ENCODE measurements at places on chromosomes 4 and X.

GRCh38 chrX:115490814-115491213 lies 70.2 kb upstream of the PLS3 start:
- DNase-seq = no peak

DNA sequence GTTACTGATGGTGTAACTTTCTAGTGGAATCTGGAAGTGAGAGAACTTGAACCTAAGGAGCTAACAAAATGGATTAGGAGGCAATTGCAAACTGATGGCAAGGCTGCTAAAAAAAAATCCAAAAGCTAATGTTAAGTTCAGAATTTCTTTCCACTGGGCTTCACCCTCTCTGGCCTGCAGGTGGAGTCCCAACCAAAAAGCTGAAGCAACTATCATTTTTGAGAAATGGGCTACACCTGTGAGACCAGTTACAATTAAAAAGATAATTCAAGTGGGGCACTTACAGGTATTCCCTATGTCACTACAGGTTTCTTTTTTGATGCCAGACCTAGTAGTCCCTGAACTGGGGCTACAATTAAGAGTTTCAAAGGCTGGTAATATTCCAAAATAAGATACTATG lies 142.1 kb upstream of the FTHL17 start:
- peak; percentile 13 for DNase-seq

DNA sequence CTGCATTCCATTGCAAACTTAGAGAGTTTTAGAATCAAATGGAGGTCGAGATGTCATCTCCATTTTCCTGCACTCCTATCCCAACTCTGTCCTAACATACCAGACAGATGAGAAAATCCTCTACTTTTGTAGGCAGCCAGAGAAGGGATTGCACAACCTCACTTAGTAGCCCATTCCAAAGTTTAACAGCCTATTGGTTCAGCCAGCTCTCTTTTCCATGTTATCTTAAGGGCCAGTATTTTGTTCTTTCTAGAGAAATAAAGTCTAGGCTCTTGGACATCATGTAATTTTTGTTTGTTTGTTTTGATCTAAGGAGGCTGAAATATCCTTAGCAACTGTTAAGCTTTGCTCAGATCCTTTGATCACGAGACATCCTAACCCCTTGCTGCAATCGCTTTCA lies 173.0 kb downstream of the COX18 start:
- no peak for DNase-seq

- no peak for DNase-seq
These were observed 14.1 kb downstream of the CTBP1 start for GRCh38 chr4:1234811-1235292.

DNA sequence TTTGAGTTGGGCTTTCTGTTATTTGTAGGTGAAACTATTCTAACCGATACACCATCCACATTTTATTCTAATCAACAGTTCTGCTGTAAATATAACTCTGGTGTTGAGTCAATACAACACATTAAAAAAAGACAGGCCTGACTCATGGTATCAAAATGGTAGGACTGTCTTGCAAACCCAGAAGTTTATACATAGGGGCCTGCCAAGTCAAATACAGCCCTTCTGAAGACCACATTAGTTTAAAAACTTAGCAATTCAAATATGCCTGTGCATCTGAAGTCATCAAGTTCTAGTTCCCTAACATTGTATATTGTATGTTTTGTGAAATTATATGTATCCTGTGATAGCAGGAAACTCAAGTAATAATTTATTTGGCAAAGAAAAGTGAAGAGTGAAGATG lies 24.4 kb upstream of the PDE5A start:
- no peak for DNase-seq

- no peak for DNase-seq
These were observed 349.3 kb downstream of the FBXO8 start for GRCh38 chr4:173934201-173934600.

GRCh38 chr4:37054531-37055077 lies 189.9 kb upstream of the NWD2 start:
- no peak for DNase-seq

DNA sequence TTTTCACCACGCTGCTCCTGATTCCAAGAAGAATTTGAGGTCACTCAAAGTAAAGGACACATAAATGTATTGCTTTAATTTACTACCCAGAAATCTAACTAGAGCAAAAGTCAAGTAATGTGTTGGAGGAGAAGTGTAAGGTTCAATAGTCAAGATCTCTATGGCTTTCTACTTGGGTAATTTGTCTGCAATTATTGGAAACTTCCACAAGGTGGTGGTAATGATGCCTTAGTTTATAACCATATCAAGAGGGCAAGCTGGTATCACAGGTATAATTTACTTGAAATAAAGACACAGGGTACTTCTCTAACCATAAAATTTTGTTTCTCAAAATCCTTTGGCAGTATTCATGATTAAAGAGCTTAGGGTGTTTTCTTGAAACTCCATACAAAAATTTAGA lies 10.2 kb upstream of the GRIA3 start:
- peak; percentile 12 for DNase-seq

DNA sequence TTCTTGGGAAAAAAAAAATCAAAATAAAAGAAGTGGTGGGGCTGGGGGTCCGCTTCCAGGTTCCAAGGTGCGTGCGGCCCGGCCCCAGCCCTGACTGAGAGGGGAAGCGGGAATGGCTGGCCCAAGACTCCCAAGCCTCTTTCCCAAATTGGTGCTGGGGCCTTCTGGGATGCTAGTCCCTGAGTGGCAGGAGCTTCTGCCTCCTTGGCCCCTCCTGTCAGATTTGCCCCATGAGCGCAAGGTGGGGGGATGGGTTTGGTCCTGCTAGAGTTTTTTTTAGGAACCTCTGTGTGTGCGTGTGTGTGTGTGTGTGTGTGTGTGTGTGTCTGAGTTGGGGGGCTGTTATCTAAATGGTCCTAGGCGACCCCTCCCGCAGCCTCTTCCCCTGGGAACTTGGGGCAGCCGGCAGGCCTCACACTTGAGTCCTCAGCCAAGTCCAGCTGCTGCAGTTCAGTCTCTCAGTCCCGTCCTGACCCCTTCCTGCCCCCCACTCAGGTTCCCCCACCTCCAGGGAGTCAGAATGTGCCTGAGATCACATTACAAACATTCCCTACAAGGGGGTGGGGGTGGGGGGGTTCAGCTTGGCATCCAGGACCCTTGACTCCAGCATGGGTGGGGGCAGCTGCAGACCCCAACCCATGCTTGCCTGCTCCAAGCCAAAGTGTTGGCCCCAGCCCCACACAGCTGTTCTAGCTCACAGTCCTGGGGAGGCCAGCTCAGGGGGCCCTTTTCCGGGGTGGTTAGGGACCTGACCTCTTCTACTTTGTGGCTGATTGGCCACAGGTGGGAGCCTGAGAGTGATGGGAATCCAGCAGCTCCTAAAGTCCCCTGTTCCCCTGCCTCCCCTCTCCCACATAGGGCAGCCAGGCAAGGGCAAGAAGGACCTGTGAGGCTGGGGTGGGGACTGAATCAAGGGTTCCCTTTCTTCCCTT lies 4.0 kb downstream of the EFNB1 start:
- DNase-seq = no peak

DNA sequence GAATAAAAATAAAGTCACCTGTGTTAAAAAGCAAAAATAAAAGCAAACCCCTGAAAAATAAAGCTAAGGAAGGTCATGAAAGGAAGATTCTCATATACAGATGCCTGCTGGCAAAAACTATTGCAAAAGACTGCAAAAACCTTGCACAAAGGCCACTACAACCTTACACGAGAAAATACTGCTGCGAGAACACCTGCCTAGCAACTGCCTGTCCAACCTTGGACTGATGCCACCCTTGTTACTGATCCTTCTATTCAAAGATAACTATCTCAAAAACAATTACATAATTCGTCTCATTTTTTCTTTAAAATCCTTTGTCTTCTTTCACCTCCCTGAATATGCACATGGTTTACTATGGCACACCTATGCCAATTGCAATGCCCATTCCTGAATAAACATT lies 49.6 kb downstream of the SLC2A9 start:
- DNase-seq = peak; percentile 53

- DNase-seq = peak; percentile 55
These were observed at the start of gene MID1 for GRCh38 chrX:10620121-10620699. Gene MID1 (minus strand): TSS chrX:10620585. CDS start chrX:10567547, 53,038 bp downstream.

GRCh38 chr4:11106759-11107158 lies 321.9 kb downstream of the HS3ST1 start:
- DNase-seq = no peak

GRCh38 chrX:17960891-17961290 lies 99.8 kb upstream of the RAI2 start:
- DNase-seq = no peak

DNA sequence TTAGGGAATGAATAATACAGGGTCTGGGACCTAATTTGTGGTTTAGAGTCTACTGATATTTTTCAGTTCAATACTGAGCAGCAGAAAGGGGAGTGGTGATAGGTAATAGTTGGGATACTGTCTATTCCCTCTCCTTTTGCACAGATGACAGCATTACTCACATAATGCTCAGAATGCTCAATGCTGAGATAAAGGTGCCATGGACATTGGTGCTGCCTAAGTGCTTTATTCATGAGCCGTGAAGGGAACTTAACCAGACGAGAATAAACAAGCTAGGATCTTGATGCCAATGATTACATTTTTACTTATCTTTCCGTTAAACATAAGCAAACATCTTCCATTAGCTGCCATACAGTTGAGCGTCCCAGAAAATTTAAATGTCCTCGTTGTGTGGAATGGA lies 75.6 kb downstream of the STK32B start:
- no peak for DNase-seq

DNA sequence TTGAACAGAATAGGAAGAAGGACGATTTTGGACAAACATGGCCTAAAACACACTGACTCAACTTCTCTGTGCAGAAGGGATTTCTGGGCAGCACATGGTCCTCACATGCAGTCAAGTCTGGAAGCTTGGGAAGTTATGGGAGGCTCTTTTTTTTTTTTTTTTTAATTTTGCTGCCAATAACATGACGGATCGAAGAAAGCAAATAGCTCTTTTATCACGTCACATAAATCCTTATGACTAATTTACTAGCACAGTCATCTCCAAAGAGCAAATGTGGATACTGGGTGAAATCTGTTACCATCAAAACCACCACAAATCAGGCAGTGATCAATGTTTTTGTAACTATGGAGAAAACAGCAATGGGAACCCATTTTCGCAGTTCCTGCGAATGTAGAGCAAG lies 193.3 kb upstream of the FAM9B start:
- no peak for DNase-seq

- DNase-seq = no peak
These were observed 148.1 kb downstream of the PLS3 start for GRCh38 chrX:115709039-115709438.

- no peak for DNase-seq
These were observed 26.7 kb downstream of the NR3C2 start for GRCh38 chr4:148415500-148415899.

GRCh38 chrX:78326401-78326800 lies 1.0 kb downstream of the CYSLTR1 start:
- DNase-seq = no peak

DNA sequence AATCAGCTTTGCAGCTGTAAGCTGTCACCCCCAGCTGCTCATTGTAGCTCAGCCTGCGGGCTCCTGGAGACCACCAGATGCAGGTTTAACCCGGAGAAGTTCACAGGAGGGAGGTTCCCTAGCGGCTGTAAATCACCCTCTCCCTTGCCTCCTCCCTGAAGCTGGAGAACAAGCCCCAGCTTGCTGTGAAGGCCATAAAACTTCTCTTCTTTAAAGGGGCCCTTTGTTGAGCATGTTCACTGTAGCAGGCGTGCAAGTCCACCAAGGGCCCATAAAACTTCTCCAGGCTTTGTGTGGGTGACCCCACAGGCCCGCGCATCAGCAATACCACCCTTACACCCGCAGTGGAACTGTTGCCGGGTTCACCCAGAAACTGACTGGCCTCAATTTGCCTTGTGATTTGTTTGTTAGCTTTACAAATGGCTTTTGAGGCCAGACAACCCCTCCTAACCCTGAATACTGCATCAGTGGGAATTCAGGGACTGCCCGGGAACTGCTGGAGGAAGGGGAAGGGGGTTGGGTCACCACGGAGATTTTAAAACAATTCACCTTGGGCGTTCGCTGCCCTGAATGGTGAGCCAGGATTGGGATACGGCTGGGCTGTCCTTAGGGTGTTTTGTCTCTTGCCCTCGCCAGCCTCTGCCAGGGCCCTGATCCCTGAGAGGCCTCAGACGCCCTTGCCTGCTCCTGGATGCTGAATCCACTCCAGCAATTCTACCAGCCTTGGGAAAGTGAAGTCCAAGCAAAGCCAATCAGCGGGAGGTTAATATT lies 49.5 kb upstream of the ATP6AP2 start:
- no peak for DNase-seq

DNA sequence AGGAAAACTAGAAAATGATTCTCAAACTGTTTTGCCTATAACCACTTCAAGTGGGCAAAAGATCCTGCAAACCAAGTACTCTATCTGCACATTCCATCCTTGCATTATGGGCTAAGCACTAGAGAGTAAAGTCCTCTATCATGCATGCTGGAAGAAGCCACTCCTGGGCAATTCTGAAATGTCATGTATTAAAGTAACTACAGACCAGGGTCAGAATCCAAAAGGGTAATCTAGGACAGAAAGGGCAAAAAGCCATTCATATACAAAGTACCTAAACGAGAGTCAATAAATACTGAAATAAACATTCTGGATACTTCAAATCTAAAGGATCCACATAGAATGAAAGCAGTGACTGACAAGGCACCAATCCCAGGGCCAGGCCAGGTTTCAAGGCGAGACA lies 1.0 kb downstream of the SNX12 start:
- DNase-seq = no peak

- no peak for DNase-seq
These were observed 1473.4 kb downstream of the RPA4 start for GRCh38 chrX:98357146-98357545.

- DNase-seq = peak; percentile 8
These were observed 88.8 kb upstream of the KDR start for GRCh38 chr4:55214172-55214571.

- no peak for DNase-seq
These were observed 129.6 kb upstream of the NUDT6 start for GRCh38 chr4:123052007-123052406.

DNA sequence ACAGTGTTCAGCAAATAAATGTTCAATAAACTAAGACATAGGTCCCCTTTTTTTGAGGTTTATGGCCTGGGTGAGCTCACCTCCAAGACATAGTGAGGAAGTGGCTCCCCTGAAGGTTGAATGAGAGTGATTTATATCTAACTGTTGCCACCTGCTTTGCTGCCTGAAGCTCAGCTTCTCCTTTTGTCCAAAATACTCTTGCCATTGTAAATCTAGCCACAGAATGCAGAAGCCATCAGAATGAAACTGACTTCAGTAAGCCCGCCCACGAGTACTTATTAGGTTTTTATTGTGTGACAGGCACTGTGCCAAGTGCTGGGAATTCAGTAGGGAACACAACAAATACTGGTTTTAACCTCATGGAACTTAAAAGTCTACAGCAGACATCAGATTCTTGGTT lies 18.0 kb downstream of the SPINK2 start:
- DNase-seq = no peak

- DNase-seq = no peak
These were observed 3.6 kb downstream of the LINC00632 start for GRCh38 chrX:140713174-140713539.

Data from NCI-H748 treated with DMSO at 0.1 percent for 48 hours (cell line).